ENCODE measurements at places on chromosomes 2 and 18. TPM values are rescaled to one million over a fixed set of nuclear protein-coding genes. Genes with fewer than 3 reads are reported as not detected.

The EIF2AK3 gene
- total RNA-seq: 24.4 TPM

The GPR55 gene
- total RNA-seq: 7.5 TPM

- H3K27me3 ChIP-seq: no peaks in the 10 kb centered on the region
- DNase-seq: no peak
- H3K4me3 ChIP-seq: no peak overlapping the region
- H3K27ac ChIP-seq: no peak overlapping the region
- H3K4me1 ChIP-seq: no peaks in the 10 kb centered on the region
Observed at GRCh38 chr2:151978709-151979108, 120.1 kb downstream of the CACNB4 start.

- no peaks in the 10 kb centered on the region for H3K27me3 ChIP-seq
- no peak overlapping the region for H3K4me3 ChIP-seq
- H3K4me1 ChIP-seq: no peaks in the 10 kb centered on the region
Observed at GRCh38 chr2:106147665-106148064, 46.4 kb downstream of the UXS1 start.

The GCG gene
- not detected for total RNA-seq

The PIEZO2 gene
- total RNA-seq: 7.3 TPM

DNA sequence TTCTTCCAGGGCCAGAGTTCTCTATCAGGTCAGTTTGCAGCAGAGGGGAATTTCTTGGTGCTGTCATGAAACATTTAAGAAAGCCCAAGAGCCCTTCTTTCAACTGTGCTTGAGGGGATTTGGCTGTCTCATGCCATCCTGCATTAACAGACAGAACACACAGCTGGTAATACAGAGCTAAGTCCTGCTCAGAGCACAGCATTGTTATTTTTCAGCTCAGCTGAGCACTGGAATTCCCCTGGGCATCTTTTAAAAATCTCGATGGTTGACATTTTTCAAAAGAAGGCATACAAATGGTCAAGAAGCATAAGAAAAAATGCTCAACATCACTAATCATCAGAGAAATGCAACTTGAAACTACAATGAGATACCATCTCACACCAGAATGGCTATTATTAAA is 14.9 kb upstream of the IL1R2 start:
- no peak overlapping the region for H3K4me3 ChIP-seq
- H3K27me3 ChIP-seq: no peaks in the 10 kb centered on the region
- H3K27ac ChIP-seq: no peak overlapping the region
- H3K36me3 ChIP-seq: no peaks in the 10 kb centered on the region
- DNase-seq: no peak
- H3K4me1 ChIP-seq: no peaks in the 10 kb centered on the region

The CTAGE1 gene
- not detected for total RNA-seq

GRCh38 chr2:236805800-236806531 is 236.3 kb downstream of the ACKR3 start:
- no peak overlapping the region for H3K4me3 ChIP-seq
- no peaks in the 10 kb centered on the region for H3K36me3 ChIP-seq
- no peak for DNase-seq
- H3K4me1 ChIP-seq: no peaks in the 10 kb centered on the region

The ASTL gene
- total RNA-seq: not detected

DNA sequence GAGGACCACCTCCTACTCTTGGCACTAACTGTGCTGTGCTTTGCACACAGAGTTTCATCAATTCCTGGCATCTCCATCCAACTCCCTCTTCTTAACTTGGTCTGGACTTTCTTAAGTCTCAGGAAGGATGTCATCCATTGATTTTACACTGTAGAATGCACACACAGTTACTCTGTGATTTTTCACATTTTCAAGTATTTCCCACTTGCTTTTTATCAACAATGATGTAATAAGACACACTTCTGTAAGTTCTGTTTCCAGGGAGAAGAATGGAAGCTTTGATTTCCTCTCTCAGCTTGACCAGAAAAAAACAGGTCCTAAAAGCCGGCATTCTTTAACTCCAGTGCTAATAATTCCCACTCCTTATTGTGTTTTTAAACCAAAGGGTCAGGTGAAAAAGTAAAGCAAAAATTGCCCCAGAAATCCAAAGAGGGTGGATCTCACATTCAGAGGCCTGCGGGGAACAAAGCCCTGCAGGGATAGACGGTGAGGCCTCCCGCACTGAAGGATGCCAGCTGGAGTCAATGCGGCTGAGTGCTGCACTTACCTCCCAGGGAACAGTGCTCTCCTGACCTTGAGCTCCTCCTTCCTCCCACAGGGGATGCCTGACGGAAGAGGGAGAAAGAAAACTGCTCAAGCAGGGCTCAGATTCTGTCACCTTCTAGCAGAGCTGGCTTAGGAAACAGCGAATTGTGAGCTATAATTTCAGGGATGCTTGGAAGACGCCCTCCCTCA is 83.1 kb downstream of the PDCL3 start:
- H3K36me3 ChIP-seq: no peaks in the 10 kb centered on the region
- no peaks in the 10 kb centered on the region for H3K27me3 ChIP-seq
- peak; percentile 28 for DNase-seq
- H3K27ac ChIP-seq: no peak overlapping the region
- H3K4me3 ChIP-seq: no peak overlapping the region

DNA sequence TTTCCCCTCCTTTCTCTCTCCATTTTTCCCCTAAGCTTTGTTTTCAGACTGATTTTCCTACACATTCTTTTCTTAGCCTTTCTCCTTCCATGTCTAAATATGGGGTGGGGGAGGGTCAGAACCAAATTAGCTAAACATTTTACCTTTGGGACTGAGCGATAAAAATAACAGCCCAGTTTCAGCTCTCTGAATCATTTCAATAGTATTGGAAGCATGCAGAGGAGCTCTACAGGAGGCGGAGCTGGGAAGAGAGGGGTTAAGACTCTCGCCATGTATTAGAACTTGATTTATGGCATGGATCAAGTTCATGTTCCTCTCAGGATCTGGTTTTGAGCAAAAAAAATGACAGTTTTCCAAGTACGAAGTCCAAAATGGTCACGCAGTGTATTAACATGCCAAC is 109.1 kb downstream of the CPO start:
- no peaks in the 10 kb centered on the region for H3K27me3 ChIP-seq
- no peak overlapping the region for H3K27ac ChIP-seq
- DNase-seq: peak; percentile 43
- no peak overlapping the region for H3K4me3 ChIP-seq
- H3K36me3 ChIP-seq: no peaks in the 10 kb centered on the region
